ENCODE measurements at places on chromosomes 6 and 20.

GRCh38 chr20:227439-228105, 514 bp downstream of the DEFB129 start:
- no peak for DNase-seq

- DNase-seq, result peak; percentile 15
These were observed 425.1 kb upstream of the JAG1 start for GRCh38 chr20:11098888-11099287.

DNA sequence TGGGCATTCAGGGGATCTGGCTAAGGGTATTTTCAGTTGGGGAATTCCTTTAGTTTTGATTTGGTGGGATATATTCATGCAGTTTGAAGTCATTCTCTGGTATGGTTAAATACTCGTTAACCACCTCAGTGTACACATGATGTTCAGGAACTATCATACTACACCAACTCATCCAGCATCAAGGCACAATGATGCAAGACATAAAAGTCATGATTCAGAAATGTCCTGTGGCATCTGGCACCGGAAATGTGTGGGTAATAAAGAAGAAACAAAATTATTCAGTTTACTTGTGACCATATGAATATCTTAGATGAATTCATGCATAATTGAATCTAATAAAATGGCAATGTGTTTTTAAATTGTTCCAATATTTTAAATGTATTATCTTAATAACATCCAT, 129.0 kb upstream of the BMP5 start:
- no peak for DNase-seq

- DNase-seq, result no peak
These were observed 85.4 kb upstream of the MYLIP start for GRCh38 chr6:16043171-16044135.

- no peak for DNase-seq
These were observed 20.7 kb downstream of the SYNJ2 start for GRCh38 chr6:158002249-158002950.

All from WERI-Rb-1 (cell line).